ENCODE measurements at places on chromosomes 16 and 17.

GRCh38 chr16:69396187-69397061 lies 10.6 kb upstream of the TERF2 start:
- peak; percentile 29 for DNase-seq

DNA sequence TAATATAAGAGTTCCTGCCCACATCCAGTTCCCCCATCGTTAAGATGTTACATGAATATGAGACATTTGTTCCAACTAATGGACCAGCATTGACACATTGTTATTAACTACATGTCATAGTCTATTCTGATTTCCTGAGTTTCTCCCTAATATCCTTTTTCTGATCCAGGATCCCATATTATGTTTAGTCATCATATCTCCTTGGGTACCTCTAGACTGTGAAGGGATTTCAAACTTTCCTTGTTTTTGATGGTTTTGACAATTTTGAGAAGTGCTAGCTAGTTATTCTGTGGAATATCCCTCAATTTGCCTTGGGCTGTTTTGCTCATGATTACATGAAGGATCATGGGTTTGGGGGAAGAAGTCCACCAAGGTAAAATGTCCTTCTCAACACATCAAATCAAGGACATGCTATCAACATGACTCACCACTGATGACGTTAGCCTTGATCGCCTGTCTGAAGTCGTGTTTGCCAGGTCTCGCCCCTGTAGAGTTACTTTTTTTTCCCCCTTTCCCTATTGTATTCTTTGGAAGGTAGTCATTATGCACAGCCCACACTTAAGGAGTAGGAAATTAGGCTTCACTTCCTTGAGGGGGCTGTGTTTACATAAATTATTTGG lies 42.5 kb downstream of the CACNG3 start:
- no peak for DNase-seq

DNA sequence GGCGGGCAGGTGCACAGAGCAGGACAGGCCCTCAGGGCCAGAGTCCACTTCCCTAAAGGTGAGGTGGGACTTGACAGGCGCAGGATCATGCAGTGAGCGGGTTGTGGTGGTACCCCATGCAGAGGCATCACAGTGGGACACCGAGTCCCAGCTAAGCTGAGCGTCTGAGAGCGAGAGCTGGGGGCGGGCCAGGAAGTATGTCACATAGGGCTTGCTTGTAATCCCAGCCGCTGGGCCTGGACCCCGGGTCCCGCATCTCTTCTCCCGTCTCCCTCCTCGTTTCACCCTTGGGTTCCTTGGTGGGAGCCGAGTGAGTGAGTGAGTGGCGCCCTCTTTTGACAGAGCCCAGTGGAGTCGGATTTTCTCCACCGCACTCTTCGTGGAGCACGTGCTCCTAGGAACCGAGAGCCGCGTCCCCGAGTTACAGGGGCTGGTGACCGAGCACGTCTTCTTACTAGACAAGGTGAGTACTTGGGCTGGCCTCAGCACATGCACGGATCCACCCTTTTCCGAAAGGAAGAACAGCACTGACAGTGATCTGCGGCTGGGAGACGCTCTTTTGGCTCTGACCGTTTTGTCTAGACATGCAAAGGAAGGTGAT lies 50.8 kb upstream of the ENDOV start:
- DNase-seq: no peak

DNA sequence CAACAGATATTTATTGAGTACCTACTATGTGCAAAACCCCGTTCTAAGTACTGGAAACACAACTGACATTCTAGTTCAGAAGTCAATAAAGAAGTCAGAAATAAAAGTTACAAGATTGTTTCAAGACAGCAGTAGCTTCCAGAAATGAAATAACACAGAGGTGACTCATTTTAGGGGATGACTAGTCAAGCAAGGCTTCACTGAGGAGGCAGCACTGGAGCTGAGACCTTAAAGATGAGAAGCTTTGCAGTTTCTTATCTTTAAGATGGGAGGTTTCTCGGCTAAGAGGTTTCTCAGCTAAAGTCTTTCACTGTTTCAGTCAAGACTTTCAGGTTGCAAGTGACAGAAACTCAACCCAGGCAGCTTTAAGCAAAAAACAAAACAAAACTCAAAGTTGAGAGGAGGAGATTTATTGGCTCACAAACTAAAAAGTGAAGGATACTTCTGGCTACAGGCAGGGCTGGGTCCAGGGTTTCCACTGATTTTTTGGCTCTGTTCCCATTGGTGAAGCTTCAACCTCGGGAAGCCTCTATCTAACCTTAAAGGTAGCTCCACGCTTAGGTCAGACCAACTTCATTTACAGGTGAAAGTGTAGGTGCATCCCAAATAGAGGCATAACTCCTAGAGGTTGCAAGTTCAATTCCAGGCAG lies 7.4 kb upstream of the MMP2 start:
- no peak for DNase-seq

GRCh38 chr16:13270602-13271001 lies 369.2 kb downstream of the SHISA9 start:
- no peak for DNase-seq

DNA sequence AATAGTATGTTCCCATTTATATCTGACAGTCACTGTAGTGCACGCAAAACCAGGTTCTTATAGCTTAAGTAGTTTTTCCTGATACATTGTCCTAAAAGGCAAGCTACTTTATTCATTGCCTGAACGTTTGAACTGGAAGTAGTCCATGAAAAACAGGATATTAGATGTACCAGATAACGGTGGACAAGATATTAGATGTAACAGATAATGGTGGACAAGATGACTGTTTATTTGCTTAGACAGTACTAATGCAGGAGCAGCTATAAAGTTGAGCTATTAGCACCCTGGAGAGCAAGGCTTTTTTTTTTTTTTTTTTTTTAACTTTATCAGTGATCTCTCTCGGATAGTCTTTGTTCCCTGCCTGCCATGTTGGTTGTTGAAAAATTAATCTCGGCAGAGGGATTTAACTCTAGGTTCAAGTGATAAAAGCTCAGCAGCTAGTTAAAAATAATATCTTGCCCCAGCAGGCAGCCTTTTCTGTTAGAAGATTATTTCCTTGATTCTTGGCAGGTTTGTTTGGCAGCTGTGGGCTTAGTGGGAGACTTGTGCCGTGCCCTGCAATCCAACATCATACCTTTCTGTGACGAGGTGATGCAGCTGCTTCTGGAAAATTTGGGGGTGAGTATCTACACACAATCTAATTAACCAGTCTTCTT lies 17.3 kb upstream of the TBKBP1 start:
- no peak for DNase-seq

- peak; percentile 91 for DNase-seq
Measured at GRCh38 chr17:50345432-50346312, at the start of gene XYLT2. XYLT2 (plus strand) TSS chr17:50346126; CDS start chr17:50346141, 15 bp downstream.

DNA sequence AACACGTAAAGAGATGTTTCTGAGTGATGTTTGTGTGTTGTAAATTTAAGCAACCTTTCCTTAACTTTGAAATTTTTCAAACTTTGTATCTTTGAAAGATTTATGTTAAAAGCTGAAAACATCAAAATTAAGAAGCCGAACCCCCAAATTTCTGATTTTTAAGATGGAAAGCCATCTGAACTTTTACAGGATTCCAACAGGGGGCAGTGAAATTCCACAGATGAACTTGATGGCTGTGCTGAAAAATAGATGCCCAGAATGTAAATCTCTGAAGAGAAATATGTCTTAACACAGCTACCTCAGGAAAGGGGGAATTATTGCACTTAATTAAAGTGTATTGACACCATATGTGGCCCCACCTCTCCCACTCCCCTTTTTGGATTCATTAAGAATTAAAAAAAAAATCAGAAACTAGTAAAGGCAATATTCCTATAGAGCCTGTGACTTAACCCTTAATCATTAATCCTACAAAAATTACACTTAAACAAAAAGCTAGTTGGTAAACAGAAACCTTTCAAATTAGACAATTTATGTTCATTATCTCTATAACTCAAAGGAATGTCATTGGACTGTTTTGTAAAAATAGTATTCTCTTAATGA lies 597.9 kb downstream of the KCNJ2 start:
- no peak for DNase-seq

GRCh38 chr17:63693411-63694113 lies 6.4 kb downstream of the LIMD2 start:
- DNase-seq: no peak

DNA sequence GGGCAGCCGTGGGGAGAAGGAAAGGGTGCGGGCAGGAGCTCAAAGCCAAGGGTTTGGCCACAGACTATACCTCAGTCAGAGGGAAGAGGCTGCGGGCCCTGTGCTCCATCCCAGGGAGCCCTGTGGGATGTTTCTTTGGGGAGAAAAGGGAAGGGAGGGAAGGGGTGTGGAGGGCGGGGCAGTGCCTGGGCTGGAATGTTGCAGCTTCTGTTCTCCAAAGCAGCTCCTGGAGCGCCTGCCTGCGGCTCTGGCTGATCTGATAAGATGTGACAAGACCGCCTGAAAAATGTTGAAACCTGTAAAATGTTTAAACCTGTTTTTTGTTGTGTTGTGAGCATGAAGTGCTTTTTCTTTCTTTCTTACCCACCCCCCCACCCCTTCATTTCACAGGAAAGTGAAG lies 32.8 kb downstream of the WNT3 start:
- DNase-seq: no peak

DNA sequence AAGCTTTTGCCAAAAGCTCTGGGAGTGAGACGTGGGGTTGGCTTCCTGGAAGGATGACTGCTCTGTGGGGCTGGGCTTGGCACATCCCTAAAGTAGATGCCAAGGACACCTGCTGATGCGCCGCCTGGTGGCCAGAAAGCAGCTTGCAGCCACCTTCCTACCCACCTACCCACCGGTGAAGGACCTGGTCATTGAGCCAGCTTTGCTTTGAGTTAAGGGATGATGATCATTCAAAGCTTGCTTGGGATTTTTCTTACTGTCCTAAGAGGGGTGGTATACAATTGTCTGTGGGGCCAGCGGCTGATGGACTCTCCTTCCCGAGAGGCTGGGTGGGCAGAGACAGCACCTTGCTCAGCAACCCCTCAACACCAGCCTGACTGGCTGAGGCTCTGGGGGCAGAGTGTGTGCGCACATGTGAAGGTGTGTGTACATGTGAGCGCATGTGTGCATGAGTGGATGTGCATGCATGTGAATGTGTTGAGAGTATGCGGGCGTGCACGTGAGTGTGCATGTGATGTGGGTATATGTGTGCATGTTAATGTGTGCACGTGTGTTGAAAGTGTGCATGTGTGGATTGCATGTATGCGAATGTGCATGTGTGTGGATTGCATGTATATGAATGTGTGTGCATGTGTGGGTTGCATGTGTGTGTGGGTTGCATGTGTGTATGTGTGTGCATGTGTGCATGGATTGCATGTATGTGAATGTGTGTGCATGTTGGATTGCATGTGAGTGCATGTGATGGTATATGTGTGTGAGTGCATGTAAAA lies 18.6 kb downstream of the C1QTNF1 start:
- peak; percentile 45 for DNase-seq

- DNase-seq: no peak
Measured at GRCh38 chr16:70258065-70258464, 6.3 kb upstream of the EXOSC6 start.

DNA sequence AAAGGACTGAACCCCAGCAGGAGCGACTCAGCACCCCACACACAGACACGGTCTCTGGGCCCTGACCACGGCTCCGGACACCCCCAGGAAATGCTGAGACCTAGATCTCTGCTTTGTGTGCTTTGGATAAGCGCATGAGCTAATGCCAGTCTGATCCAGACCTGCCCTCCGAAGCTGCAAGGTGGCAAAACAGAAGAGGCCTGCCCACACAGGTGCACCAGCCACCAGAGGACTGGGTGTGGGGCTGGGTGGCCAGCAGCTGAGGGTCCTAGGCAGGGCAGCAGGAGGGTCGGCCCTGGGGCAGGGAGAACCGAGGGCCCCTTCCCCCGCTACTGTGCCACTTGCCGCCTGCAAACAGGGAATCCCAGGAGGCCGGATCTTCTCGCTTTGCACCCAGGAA lies 30.7 kb upstream of the EIF1 start:
- DNase-seq: no peak

DNA sequence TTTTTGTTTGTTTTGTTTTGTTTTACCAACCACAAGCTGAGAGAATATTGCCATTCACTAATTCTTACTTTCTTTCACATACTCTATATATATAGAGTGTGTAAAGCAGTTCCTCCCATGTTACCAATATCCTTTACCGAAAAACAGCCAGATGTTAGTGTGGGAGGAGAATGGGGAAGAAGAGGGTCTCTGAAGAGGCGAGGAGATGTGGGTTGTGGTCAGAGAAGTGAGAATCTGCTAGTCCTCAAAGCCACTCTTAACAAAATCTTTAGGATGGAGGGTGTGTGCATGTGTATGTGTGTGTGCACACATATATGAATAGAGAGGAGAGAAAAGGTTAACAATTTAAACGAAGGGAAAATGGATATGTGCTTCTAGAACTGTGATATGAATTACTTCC lies 80.6 kb downstream of the TUBD1 start:
- no peak for DNase-seq

- DNase-seq: no peak
Measured at GRCh38 chr17:69144331-69145255, 2.9 kb upstream of the ABCA6 start.

- DNase-seq: no peak
Measured at GRCh38 chr17:56448371-56448770, 145.1 kb upstream of the NOG start.

GRCh38 chr17:6352801-6353560 lies 81.9 kb downstream of the AIPL1 start:
- no peak for DNase-seq

GRCh38 chr17:49359990-49360795 lies 1.9 kb downstream of the ZNF652 start:
- DNase-seq: no peak

DNA sequence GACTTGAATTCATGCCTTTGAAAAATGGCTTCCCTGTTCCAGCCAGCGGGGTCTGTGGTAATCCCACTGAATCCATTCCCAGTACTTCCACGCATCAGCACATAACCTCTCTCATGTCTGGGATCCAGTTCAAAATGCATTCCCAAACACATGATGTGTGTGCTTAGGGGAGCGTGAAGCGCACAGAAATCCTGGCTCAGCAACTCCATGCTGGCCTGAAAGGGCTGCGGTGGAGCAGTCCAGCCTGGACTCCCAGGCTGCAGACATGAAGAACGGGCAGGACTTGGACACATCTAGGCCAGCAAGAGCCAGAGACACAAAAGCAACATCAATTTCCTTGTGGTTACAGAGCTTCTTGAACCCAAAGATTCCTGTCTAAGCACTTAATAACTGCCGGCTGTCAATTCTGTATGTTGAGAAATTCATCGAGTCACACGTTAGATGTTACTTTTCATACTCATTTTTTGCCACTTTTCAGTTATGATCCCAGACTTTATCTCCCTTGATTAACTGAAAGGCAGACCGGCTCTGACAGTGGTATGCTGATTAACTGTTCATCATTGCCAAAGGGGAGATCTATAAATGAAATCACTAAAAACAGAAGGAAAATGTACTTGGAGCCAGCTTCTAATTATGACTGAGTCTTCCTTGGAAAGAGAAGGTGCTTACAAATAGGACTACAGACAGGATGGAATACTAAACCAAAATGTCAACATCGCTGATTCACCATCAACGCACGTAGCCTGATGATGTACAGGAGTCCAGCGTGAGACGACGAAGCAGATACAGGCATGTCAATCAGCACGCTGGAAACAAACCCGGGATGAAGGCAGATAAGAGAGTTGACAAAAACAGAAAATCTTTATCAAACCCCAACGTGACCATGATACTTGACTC lies 23.0 kb downstream of the NSMCE1 start:
- no peak for DNase-seq

GRCh38 chr17:29046473-29046839 lies 3.5 kb downstream of the PIPOX start:
- no peak for DNase-seq

Measured in activated T-helper 1 cell treated with Interleukin-2 at 50 U/mL for 16 hours (primary cell).